ENCODE measurements at places on chromosomes 1 and 21.

GRCh38 chr1:161706113-161706481 is 932 bp upstream of the FCRLA start:
- no peak for DNase-seq

- DNase-seq = no peak
Measured at GRCh38 chr1:157438146-157438545, 114.2 kb downstream of the FCRL5 start.

DNA sequence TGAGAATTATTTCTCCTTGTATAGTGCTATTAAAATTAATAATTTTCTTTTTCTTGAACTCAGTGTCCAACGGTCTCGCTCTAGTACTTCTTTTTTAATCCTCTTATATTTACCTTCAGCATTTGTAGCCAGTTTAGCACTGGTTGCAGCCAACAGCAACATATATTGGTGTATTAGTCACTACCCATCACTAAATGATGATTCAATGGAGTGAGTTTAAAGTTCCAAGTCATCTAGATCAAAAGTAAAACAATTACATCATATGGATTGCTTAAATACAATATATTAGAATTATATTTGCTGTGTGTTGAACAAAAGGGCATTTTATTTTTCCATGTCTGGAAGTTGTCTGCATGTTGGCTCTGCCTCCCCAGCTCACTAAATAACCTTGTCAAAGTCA is 591.8 kb downstream of the ADGRL2 start:
- no peak for DNase-seq

GRCh38 chr1:36089393-36090121 is 865 bp downstream of the ADPRS start:
- no peak for DNase-seq

GRCh38 chr1:33848205-33848937 is 15.5 kb upstream of the HMGB4 start:
- DNase-seq = no peak

GRCh38 chr1:183810121-183810520 is 5.2 kb downstream of the RGL1 start:
- no peak for DNase-seq

Data from left colon (tissue), 2 donors.